ENCODE measurements at places on chromosomes 12 and 14.
A peak's percentile ranks its signal among the peaks of the same experiment; 100 is the strongest.

DNA sequence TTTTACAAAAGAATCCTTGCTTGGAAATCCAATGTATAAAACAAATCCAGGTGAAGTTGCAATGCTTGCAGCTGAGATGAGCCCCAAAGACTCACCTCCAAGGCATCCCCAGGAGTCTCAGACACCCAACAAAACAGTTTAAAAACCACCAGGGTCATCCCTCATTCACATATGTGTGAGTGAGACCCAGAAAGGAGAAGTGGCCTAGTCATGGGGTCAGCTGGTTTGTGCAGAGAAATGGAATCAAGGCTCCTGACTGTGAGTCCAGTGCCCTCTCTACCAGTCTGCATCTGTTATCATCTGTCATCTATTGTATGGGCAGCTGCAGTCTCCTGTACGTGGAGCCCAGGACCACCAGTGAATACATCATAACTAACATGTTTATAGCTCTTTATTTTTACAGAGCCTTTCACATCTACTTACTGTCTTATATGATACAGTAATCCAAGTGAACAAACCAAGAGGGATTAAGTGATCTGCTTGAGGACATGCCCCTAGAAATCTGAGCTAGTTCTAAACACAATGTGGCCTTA, 27.1 kb downstream of the PLEKHG7 start:
- no peak for DNase-seq

DNA sequence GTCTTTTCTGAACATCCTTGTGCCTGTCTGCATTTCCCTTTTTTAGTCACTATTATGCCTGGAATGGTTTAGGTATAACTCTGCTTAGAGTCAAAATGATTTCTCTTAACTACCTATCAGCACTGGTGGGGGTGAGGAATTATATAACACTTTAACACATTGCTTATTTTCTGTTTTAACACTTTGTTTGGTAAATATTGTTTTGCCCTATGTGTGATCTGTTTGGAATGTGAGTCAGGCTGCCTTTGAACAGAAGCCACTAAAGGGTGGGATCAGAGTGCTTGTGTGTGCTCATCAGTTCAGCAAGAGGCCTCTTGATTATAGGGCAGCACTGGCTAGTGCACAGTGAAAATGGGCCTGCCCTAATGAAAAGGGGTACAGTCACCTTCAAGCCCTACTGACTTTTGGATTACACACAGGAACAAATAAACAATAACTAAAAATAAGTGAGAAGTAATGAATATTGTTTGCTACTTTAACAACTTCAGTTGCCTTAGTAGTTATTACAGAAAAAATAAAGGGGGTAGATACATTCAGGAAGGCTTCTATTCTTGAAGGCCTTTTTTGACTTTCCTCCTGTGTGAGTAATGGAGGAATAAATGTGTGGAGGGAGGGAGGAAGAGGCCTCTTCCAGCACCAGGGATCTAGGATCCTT, 23.2 kb downstream of the NGDN start:
- DNase-seq, result no peak

- DNase-seq, result no peak
These were observed 680 bp downstream of the ASB8 start for GRCh38 chr12:48156652-48157017.

DNA sequence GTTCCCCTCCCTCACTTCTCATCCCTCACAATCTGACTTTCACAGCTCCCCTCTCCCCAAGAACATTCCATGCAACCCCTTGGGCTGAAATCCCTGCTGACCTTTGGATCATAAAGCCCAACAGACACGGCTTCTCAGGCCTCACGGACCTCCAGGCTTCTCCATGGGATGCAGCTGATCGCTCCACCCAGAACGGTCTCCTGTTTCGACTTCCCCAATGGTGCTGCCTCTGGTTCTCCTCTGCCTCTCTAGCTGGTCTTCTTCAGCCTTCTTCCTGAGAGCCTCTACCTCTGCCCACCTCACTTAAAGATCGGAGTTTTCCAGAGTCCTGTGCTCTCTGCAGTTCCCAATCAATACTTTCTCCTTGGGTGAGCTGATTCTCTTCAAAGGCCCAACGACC, 17.8 kb upstream of the PRMT8 start:
- no peak for DNase-seq

GRCh38 chr12:122929812-122930211, 33.9 kb upstream of the VPS37B start:
- no peak for DNase-seq

- no peak for DNase-seq
These were observed 177.6 kb downstream of the PDZRN4 start for GRCh38 chr12:41365653-41366171.

- no peak for DNase-seq
These were observed 170.7 kb downstream of the ESRRB start for GRCh38 chr14:76546426-76547221.

DNA sequence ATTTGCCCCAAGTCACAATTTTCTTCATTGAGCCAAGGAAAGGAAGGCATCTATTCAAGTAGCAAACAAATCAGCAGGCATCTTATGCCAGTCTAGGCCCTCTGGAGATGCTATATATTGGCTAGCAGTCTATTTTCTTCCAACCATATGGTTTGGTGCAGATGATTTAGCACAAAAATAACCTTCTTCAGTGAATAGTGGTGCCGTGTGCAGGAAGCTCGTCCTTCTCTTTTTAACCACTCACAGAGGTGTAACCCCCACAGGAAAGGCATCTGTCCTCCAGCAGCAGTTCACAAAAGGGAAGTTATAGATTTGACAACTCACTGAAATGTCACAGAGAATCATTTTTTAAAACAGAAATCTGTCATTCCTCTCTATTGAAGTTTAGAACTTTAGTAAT, 445.7 kb upstream of the SYT1 start:
- DNase-seq, result no peak

DNA sequence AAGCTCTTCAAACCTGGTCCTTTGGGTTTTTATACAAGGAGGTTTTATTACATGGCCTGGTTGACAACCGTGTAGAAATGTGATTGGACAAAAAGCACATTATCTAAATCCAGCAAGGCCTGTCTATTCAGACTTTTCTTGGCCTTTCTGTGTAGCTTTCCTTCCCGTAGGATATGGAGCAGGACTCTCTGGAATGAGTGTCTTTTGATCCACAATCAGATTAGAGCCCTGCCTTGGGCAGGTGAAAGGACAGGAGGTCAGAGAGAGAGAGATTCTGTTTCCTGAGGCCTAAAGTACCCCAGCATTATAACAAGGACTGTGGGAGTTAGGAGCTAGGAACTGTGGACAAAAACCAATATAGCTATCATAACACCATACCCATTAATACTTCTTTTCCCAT, 375.5 kb upstream of the RGS6 start:
- DNase-seq, result no peak

DNA sequence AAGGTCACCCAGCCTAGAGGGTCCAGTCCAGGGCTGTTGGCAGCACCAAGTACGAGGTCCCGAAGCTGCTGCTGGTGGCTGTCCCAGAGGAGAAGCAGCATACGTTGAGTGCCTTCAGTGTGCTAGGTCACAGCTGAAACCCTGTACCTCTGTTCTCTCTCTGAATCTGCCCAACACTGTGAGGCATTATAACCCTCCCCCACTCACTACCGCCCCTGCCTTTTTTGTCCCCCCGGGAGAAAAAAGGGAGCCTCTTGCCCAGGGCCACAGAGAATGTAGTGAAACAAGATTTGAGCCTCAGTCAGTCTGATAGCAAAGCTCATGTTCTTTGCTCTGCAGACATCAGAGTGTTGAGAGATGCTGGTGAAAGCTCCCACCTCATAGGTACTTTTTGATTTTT, 53.4 kb downstream of the PPP2R5C start:
- peak; percentile 53 for DNase-seq

Measured in CD4-positive, alpha-beta T cell treated with Interleukin-12 subunit alpha and Interleukin-12 subunit beta, for 1 hour (primary cell).